Colonic mucosa (tissue), 4 donors: ENCODE measurements at places on chromosomes 3 and 15.

- no peak for DNase-seq
These were observed 465.0 kb upstream of the ROBO1 start for GRCh38 chr3:80232760-80233159.

GRCh38 chr3:152621967-152622810 lies 212.7 kb upstream of the P2RY1 start:
- DNase-seq, result no peak

- DNase-seq, result no peak
These were observed 22.0 kb downstream of the TGM4 start for GRCh38 chr3:44896440-44896839.

DNA sequence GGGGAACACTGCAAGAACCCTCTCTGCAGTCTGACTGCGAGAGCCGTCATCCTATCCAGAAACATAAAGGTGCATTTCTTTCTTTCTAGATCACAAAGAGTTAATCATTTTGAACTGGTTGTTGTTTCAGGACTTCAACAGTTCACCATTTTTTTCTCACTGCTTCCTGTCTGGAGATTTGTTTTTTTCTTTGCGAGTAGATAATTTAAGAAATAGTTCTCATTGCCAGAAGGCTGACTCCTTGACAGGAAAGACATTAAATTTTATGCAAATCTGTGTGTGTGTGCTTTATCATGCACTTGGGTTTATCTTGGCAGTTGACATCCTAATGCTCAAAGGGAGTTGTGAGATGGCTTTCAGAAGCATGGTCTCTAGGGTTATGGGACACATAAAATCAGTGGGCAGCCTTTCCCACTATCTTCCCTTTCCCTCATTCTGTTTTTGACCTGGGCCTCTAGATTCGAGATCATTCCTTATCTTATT lies 123.5 kb upstream of the TBL1XR1 start:
- DNase-seq, result no peak

GRCh38 chr3:5677555-5677954 lies 490.0 kb downstream of the EDEM1 start:
- DNase-seq, result no peak
